ENCODE measurements at places on chromosomes 4 and X.

- H3K27me3 ChIP-seq = no peaks in the 10 kb centered on the region
- no peaks in the 10 kb centered on the region for H3K4me1 ChIP-seq
- no peaks in the 10 kb centered on the region for H3K36me3 ChIP-seq
- H3K27ac ChIP-seq = no peak overlapping the region
These were observed 1137.6 kb downstream of the C4orf33 start for GRCh38 chr4:130233377-130234047.

GRCh38 chr4:177349191-177349590, 39.5 kb downstream of the NEIL3 start:
- H3K4me1 ChIP-seq = no peaks in the 10 kb centered on the region
- no peaks in the 10 kb centered on the region for H3K36me3 ChIP-seq
- no peaks in the 10 kb centered on the region for H3K27me3 ChIP-seq
- DNase-seq = no peak
- no peak overlapping the region for H3K4me3 ChIP-seq

GRCh38 chrX:111353793-111354192, 58.2 kb downstream of the DCX start:
- peaks cover 8% of the 10 kb centered on the region for H3K27me3 ChIP-seq
- H3K36me3 ChIP-seq = no peaks in the 10 kb centered on the region
- H3K4me3 ChIP-seq = no peak overlapping the region
- DNase-seq = no peak

DNA sequence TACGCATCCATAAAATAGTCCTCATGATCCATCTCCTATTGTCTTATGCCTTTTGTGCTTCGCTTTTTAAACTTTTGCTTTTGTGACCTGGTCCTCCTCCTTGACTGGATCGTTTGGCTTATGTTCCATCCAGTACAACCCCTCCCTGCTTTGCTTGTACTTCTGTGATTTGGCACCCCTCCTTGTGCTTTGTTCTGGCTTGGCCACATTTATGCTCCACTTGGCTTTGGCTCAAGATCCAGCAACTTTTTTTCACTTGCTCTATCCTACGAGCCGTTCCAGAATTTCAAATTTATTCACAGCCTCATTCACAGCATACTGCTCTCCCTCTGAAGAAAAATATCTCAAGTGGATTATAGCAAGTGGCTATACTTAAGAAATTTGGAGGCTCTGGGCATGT, 28.0 kb upstream of the GLRA2 start:
- no peak overlapping the region for H3K4me3 ChIP-seq
- H3K36me3 ChIP-seq = no peaks in the 10 kb centered on the region
- DNase-seq = peak; percentile 15
- peaks cover 2% of the 10 kb centered on the region for H3K27me3 ChIP-seq

DNA sequence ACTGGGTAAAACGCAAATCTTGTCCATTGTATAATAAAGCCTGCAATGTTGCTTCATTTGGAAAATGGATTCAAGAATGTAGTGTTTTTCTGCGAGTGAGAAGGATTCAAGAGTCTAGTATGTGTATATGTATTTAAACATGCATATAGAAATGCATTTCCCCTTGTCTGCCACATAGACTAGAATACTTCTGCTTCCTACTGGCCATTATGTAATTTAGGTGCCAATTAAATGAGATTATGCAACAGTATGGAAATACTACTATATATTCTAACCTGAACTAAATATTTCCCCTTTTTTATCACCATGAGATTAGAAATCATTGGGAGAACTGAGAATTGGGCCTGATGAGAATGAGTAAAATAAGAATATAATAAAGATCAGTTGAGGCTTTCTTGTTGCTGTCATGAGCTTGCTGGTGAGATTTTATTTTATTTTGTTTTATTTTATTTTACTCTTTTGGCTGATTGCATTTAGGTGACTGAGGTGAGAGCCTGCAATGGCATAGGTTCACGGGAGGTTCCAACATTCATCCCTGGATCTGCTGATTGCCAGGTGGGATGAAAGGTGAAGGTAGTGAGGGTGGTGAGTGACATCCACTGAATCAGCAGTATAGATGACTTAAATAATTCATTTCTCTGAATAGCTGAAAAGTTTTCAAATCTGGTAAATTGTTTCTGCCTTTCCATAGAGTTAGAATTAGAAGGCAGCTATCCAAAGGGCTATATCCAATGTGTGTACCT, 95.6 kb upstream of the SLC4A4 start:
- H3K4me3 ChIP-seq = no peak overlapping the region
- no peak for DNase-seq
- no peak overlapping the region for H3K27ac ChIP-seq
- H3K4me1 ChIP-seq = peaks cover 3% of the 10 kb centered on the region
